AG04449 (cell line): ENCODE measurements at places on chromosomes 5 and 9.

DNA sequence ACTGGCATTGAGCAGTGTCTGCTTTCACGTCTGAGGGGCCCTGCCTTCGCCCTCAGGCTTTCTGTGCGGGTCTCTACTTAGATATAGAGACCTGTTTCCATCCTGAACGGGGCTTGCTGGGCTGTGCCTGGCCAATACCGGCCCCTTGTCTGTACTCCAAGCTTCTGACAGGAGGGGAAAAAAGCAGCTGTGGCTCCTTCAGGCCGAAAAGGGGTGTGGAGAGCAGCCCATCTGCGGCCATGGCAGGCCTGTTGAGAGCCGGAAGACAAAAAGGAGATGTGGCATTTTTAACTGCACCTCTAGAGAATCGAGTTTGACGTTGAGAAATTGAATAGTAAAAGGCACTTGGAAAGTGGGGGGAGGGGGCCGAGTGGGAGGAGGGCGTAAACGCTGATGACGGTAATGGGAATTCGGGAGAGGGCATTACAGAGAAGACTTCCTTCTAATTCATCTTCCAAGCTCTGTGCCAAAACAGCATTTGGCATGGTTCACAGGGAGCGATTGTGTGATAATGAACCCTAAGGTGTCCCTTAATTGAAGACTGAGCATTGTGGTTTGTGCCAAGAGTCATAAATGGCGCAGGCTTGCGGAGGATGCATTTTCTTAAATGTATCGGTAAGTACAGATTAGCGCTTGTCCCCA, 25.1 kb upstream of the PRDM12 start:
- no peak for DNase-seq

GRCh38 chr5:85868070-85868469, 749.7 kb upstream of the COX7C start:
- DNase-seq: no peak

GRCh38 chr9:71308454-71308853, 187.0 kb upstream of the TRPM3 start:
- DNase-seq: no peak

DNA sequence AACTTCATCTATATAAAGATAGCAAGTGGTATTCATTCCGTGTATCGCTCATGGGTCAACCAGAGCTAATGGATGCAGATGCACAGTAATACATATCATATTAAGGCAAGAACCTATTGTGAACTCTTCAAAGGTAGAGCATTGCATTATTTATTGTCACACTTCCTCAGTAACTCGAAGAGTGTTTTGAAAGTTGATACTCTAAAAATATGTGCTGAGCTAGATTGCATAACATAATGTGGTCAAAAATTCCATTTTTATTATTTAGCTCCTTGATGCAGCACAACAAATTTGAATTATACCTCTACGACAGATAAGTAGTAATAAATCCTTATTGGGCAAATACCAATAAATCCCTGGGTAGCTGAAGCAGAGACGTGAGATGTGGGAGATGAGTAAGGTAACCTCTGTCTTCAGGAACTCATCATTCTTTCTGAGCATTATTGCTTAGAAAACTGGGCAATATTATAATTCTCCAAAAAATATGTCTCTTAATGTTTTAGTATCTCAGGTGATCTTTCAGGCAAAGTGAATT, 70.3 kb downstream of the CDH18 start:
- DNase-seq: no peak
